T-helper 17 cell (primary cell): ENCODE measurements at places on chromosomes 12 and 14.

- no peak for DNase-seq
These were observed 49.2 kb downstream of the LIN52 start for GRCh38 chr14:74133833-74134481.

- no peak for DNase-seq
These were observed 65.4 kb downstream of the LLPH start for GRCh38 chr12:66065150-66065549.

DNA sequence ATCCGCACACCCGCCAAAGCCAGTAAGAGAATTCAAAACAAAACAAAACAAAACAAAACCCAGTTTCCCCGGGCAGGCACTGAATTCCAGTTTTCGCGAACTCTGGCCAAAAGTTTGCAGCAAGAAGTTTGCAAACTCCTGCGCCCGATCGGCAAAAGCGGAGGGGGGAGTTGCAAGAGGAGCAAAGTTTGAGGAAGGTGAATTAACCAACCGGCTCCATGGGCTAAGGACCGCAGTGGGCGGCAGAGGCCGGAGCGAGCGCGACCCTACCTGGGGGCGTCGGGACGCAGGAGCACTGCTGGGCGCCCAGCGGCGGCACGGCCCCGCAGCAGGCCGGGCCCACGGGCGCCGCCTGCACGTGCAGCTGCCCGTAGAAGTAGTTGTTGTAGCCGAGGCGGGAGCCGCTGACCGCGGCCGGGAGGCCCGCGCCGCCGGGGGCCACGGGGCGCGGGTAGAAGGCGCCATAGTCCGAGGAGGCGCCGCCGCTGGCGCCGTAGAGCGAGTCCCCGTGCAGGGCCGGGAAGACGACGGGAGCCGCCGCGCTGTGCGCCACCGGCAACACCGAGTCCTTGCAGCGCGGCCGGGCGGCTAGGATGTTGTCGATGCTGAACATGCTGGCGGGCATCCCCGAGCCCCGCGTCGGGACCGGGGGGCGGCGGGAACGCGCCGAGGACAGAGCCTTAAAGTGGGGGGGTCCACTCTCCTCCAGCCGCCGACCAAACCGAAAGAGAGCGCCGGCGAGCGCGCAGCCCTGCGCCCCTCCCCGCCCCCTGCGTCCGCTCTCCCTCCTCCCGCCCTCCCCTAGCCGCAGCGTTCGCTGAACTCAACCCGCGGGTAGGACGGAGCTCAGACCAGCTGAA, at the start of gene GSC:
GSC (minus strand) TSS at position 723 of the 860 bp plus-strand sequence; CDS start at position 625, 98 bp downstream.
- no peak for DNase-seq

- DNase-seq: no peak
These were observed 1.3 kb downstream of the ATP2A2 start for GRCh38 chr12:110282300-110282860.

- DNase-seq: no peak
These were observed 370.5 kb upstream of the PDE3A start for GRCh38 chr12:19997656-19998400.

DNA sequence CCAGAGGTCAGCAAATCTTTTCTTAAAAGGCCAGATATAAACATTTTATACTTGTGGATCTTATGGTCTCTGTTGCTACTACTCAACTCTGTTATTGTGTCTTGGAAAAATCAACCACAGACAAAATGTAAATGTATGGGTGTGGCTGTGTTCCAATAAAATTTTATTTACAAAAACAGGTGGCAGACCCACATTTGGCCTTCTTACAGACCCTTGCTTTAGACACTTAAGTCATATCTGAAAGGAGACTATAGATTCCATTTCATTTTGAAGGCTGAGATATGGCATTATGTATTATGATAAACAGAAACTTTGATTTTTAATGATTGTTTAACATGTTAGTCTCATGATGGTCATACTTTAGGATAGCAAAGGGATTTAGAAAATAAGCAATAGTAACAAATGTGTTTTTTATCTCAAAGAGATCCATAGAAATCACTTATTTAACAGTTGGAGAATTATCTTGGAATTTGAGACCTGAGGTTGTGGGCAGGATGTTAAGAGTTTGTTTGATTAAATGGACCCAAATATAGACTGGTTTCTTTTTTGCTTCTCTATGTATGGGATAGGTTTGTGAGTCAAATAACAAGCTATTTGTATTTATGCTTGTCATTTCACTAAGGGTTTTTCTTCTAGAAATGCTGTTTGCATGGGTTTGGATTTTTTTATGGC, 51.2 kb downstream of the PPFIBP1 start:
- DNase-seq: no peak

- DNase-seq: no peak
These were observed 7.6 kb downstream of the BAZ2A start for GRCh38 chr12:56622535-56622934.

- DNase-seq: no peak
These were observed 57.3 kb upstream of the CEP83 start for GRCh38 chr12:94516985-94517384.

GRCh38 chr12:110776410-110776809, 33.7 kb upstream of the PPP1CC start:
- DNase-seq: no peak

- DNase-seq: no peak
These were observed 141.0 kb downstream of the RASSF9 start for GRCh38 chr12:85695097-85695715.

GRCh38 chr12:7486512-7486911, 17.1 kb downstream of the CD163 start:
- no peak for DNase-seq

- no peak for DNase-seq
These were observed 164.7 kb upstream of the CCND2 start for GRCh38 chr12:4108803-4109345.

DNA sequence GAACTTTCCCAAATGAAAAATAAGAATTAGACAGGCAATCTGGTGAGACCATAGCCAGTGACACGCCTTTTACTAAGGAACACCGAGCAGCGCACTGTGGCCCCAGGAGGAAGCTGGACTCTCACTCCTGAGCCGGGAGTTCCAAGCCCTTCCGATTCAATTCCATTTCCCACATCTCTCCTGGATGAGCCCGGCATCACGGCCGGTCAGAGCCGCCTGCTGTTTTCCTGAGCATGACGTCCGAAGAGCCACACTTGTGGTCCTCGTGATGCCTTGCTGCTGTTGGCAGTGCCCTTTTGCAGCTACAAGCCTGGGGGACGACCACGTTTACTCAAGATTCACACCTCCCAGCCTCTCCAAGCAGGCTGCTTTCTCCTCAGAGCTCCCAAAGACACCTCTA, 40.8 kb downstream of the FBXL14 start:
- no peak for DNase-seq

DNA sequence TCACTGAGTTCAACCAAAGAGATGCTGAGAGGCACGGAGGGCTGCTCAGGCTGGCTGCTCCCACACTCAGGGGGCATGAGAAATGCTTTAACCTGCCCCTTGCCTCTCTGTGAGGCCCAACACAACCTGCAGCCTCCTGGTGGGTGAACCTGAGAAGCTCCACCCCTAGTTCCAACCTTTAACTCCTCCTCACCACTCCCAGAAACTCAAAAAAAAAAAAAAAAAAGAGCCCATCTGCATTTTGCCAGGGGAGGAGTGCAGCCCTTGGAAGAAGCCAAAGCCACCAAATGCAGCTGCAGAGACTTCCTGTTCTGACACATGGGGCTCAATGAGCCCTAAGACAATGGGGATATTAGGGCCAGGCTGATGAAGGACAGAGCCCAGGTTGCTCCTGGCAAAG, 8.9 kb downstream of the KRT4 start:
- no peak for DNase-seq

GRCh38 chr12:94377599-94377998, 82.1 kb downstream of the CEP83 start:
- no peak for DNase-seq

- peak; percentile 57 for DNase-seq
These were observed 7.6 kb upstream of the PFDN5 start for GRCh38 chr12:53287741-53288216.

- DNase-seq: no peak
These were observed 27.8 kb downstream of the AREL1 start for GRCh38 chr14:74685056-74685455.

GRCh38 chr12:108357834-108358579, 18.9 kb upstream of the CMKLR1 start:
- no peak for DNase-seq

DNA sequence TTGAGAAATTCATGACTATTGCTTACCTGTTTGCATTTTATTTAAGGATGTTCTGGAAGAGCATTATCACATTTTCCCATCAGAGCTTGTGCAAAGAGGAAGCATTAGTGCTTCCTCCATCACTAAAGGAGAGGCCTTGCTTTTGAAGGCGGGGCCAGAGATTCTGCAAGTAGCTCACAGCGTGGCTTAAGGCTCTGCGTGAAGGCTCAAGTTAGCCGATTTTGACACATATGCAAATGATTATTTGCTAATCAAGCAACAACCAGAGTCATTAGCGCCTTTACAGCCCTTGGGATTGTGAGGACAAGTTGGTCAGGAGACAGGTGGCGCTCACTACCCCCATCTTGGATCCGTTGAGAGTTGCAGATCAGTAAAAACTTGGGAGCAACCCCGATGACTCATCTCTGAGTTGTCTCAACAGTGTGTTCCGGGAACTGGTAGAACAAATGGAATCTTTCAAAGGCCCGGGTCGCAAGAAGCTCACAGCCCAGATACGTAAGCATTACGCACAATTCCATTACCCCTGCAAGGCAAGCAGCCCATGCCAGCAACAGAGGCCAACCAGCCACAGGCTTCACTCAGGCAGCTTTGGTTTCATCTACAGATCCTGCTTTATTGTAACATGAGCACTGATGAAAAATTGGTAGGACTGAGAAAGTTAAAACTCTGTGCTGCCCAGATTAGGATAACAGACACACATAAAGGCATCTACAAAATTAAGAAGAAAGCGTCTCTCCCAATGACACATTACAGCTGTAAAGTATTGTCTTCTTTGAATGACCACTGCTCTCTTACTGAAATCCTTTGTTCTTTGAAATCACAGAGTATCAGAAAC, 34.9 kb upstream of the SPTSSA start:
- no peak for DNase-seq

DNA sequence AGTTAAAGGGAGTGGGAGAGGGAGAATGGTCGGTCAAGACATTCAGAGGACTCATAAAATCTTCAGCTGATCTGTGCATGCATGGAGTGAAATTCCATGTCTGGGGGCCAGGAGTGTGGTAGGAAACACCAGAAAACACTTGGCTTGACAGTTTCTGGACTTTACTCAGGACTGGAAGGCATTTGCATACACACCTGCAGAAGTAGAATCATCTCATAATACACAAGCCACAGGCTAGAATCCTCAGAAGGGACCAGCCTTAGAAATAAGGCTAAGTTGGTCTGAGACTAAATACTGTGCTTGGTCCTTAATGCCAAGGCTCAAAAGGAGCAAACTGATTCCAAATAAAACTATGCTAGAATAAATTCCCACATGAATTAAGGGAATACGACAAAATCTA, 328.1 kb upstream of the KITLG start:
- no peak for DNase-seq

DNA sequence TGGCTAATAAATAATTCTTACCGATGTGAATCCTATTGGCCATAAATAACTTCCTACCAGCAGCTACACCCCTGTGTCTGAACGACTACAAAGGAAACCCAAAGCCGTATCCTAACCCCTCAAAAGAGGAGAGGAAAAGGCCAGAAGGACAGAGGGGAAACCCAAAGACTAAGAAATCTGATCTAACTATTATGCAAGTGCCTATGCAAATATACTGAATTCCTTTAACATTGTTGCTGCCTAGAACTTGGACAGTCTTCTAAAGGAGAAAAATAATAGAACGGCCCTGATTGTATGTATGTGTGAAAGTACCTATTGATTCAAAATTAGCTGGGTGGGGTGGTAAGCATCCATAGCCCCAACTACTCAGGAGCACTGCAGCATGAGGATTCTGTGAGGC, 997 bp downstream of the PLEKHG7 start:
- no peak for DNase-seq

DNA sequence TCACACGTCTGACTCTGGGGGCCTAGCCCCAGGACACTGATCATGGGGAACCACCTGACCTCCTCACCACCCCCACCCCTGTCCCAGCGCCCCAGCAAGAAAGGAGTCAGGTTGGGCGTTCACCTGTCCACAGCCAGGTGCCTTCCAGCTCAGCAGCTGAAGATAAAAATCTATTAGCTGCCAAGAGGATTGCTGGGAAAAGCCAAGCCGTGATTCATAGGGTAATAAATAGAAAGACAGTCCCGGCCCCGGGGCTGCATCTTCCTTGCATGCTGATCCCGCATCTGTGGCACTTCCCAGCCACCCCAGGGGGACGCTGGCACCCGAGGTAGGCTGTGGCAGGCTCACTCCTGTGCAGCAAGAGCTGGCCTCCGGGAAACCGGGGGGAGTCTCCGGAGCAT, 70.2 kb upstream of the NCOR2 start:
- DNase-seq: no peak

DNA sequence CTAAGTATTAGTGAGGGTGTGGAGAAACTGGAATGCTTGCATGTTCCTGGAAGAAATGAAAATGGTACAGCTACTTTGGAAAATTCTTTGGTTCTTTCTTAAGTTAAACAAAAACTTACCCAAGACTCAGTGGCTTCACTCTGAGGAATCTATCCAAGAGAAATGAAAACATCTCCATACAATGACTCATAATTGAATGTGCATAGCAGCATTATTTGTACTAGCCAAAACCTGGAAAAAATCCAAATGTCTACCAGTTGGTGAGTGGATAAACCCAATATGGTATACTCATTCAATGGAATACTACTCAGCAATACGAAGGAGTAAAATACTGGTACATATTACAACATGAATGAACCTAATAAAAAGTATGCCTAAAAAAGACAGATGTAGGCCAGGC, 18.0 kb upstream of the CRACR2A start:
- DNase-seq: no peak

GRCh38 chr12:106304001-106304421, 1.5 kb downstream of the TCP11L2 start:
- no peak for DNase-seq

DNA sequence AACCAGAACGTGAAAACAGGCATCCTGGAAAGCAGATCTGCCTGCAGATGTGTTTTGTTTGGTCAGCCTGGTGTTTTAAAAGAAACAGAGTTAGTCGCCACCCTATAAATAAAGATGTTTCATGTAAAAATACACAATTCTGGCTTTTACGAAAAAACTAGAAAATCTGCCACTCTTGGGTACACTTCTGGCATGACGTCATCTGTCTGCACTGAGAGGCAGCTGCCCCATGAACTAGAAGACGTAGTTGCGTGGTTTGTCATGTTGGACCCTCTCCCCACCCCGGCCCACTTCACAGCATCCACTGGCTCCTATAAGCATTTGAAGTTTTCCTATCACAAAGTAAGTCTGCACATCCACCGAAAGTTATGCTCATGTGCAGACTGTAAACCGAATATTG, 392.5 kb downstream of the GLT1D1 start:
- DNase-seq: no peak

DNA sequence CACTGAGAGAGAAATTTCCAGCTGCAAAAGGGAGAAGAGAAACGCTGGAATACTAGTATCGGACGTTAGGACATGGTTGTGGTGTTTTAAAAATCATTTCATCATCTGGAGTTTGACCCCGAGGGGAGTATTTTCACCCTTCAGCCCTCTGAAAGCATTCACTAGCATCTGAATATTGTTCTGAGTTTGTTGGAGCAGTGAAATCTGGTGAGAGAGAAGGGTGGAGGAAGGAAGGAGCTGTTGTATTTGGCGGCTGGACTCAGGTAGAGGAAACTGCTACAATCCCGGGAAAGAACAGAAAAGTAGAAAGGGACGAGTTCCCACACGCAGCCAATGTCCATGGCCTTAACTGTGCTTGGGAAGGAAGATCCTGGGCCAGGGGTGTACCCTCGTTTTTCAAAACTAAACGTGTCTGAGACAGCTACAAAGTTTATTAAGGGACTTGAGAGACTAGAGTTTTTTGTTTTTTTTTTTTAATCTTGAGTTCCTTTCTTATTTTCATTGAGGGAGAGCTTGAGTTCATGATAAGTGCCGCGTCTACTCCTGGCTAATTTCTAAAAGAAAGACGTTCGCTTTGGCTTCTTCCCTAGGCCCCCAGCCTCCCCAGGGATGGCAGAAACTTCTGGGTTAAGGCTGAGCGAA, 896 bp upstream of the CDKN1B start:
- no peak for DNase-seq
